HL-60 (cell line): ENCODE measurements at places on chromosomes 1 and 21.
A peak's percentile ranks its signal among the peaks of the same experiment; 100 is the strongest.

DNA sequence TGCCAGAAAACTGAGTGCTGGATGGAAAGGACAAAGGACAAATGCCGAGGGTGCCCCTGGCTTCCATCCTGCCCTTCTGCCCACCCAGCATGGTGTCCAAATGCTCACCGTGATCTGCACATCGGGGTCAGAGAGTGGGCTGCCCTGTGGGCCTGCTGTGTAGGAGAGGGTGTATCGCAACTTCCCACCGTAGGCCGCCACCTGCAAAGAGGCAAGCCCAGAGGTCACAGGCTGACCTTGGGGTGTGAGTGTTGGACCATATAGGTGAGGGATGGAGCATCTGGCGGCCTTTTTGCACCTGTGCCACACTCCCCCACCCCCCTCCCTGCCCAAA is 53.5 kb downstream of the LDLRAD2 start:
- DNase-seq, result no peak

DNA sequence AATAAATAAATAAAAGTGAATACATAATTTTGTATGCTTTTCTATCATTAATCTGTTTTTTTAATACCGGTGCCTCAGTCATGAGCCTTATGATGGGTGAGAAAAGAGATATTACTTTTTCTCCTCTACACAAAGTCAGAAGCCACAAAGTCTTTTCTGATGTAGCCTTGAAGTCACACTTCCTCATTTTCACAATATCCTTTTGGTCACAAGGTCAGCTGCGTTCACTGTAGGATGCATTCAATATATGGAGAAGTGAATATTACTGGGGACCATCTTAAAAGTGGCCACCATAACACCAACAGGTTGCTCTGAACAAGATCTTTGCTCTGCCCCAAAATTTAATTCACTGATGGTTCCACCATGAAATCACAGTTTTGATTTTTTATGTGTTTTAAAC is 83.3 kb upstream of the TNR start:
- DNase-seq, result peak; percentile 47

- DNase-seq, result peak; percentile 12
Observed at GRCh38 chr1:150875197-150876118, 941 bp downstream of the ARNT start.

DNA sequence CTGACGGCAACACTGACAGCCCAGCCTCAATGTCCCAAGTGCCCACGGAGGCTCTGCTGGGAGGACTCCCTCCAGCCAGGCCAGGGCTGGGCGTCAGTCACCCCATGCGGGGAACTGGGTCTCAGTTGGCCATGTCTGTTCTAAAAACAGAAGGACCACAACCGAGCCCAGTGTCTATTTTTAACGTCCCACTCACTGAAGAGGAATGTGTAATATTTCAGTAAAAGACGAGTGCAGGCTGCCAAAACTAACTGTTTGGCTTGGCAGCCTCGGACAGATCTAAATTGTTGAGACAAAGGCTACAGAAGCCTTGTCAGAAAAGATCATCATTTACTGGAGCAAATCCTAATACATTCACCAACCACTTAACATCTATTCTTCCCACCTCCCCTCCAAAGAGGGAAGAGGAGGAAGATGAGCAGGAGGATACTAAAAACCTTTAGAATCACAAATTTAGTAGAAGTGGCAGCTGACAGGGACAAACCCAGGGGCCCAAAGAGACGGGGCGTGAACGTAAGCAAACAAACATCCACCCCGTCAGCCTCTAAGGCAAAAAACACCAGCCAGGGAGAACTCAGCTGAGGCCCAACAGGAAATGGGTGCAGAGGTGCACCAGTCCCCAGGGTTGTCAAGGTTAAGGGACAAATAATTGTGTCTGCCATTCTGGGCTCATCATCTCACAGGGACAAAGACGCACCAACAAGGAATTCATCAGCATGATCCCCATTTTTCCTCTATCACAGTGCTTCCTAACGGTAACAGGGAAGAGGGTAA is 18.7 kb downstream of the C1orf198 start:
- no peak for DNase-seq

GRCh38 chr1:113871597-113872113 is at the start of gene PTPN22:
PTPN22 (minus strand) TSS chr1:113871712.
- peak; percentile 86 for DNase-seq
